Activated T-cell treated with anti-CD3 and anti-CD28 coated beads for 4 hours (primary cell): ENCODE measurements at places on chromosomes 13 and 19.

DNA sequence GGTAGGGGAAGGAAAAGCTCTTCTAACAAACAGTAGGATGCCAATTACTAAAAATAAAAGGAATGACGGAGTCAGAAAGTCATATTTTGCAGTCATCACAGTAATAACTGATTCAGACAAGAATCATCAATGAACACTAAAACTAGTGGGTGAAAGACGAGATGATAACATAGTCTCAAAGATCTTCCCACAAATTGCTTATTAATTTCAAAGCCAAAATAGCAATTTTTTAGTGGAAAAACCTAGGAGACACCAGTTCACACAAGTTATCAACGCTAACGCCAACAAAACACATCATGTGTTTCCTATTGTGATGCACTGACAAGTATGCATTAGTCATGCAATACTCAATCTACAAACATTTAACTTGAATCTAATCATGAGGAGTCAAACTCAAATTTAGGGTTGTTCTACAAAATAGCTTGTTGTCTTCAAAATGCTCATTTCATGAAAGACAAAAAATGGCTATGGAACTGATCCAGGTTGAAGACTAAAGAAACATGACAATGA is 18.6 kb downstream of the ZNF233 start:
- DNase-seq = no peak

DNA sequence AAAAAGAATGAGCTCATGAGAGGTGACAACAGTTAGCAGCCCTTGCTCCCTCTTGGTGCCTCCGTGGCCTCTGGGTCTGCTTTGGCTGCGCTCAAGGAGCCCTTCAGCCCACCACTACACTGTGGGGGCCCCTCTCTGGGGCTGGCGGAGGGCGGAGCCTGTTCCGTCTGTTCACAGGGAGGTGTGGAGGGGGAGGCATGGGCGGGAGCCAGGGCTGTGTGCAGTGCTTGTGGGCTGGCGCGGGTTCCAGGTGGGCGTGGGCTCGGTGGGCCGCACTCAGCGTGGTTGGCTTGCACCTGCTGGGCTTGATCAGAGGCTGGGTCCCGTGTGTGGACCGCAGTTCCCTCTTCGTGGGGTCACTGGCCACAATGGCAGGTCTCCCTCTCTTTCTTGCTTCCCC is 953.4 kb upstream of the PRR20A start:
- DNase-seq = no peak

DNA sequence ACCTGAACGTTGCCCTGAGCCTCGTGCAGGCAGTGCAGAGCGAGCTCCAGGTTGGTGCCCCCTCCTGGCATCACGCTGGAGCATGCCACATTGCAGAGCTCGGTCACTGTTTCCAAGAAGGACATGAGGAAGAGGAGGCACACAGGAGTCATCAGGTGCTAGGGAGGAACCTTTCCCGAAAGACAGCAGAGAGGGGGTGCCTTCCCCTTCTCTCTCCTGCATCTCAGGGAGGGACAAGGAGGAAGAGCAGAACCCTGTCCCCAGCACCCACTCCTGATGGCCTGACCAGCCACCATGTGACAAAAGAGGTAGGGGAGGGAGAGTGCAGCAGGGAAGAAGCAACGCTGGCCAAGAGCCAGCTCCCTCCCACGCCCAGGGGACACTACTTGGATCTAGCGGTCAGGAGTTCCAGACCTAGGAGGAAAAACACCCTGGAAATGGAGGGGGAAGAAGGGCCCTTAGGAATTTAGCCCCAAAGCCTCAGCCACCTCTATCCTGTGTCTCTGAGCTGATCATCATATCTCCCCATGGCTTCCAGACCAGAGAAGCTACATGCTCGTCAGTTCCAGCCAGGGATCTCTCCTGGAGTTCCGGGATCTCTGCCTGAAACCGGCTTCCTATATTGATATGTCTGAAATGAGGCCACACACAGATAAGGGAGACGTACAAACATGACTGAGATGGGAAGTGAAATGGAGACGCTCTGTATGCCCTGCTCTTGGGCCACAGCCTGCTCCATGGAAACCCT is 17.0 kb upstream of the NAPA start:
- no peak for DNase-seq

- DNase-seq = no peak
Observed at GRCh38 chr13:88086577-88086976, 415.4 kb downstream of the SLITRK5 start.

DNA sequence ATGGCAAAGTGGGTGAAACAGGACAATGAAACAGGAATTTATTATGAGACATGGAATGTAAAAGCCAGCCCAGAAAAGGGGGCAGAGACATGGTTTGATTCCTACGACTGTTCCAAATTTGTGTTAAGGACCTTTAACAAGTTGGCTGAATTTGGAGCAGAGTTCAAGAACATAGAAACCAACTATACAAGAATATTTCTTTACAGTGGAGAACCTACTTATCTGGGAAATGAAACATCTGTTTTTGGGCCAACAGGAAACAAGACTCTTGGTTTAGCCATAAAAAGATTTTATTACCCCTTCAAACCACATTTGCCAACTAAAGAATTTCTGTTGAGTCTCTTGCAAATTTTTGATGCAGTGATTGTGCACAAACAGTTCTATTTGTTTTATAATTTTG is 8.6 kb downstream of the CLN5 start:
- DNase-seq = no peak

GRCh38 chr19:40604647-40605215 is 3.6 kb downstream of the LTBP4 start:
- no peak for DNase-seq
